CD8-positive, alpha-beta memory T cell (primary cell): ENCODE measurements at places on chromosomes 6 and 20. TPM values are rescaled to one million over a fixed set of nuclear protein-coding genes. Genes with fewer than 3 reads are reported as not detected.
A peak's percentile ranks its signal among the peaks of the same experiment; 100 is the strongest.

- DNase-seq = no peak
Observed at GRCh38 chr6:66849843-66850242, 1142.8 kb upstream of the EYS start.

GRCh38 chr6:82396964-82397751 is 33.5 kb downstream of the TPBG start:
- DNase-seq = no peak

DNA sequence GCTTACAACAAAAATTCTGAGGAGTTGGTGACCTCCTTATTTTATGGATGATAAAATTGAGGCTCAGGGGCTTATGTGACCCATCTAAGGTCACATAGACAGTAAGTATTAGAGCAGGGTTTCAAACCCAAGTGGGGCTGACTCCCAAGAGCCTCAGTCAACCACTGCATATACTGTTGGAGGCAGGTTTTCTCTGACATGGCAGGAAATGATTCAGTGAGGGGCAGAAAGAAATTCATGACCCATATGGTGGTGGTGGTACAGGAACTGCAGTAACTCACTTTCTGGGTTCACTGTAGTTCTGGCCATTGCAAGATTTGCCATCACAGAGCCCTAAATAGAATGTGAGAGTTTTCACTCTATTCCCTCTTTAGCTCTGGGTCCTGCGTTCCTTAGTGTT is 132.0 kb upstream of the ENPP5 start:
- DNase-seq = no peak

- DNase-seq = no peak
Observed at GRCh38 chr6:11522812-11523605, 14.5 kb upstream of the TMEM170B start.

- DNase-seq = no peak
Observed at GRCh38 chr6:167758309-167759023, 68.2 kb upstream of the AFDN start.

GRCh38 chr20:61112515-61112914 is 139.5 kb upstream of the CDH4 start:
- no peak for DNase-seq

DNA sequence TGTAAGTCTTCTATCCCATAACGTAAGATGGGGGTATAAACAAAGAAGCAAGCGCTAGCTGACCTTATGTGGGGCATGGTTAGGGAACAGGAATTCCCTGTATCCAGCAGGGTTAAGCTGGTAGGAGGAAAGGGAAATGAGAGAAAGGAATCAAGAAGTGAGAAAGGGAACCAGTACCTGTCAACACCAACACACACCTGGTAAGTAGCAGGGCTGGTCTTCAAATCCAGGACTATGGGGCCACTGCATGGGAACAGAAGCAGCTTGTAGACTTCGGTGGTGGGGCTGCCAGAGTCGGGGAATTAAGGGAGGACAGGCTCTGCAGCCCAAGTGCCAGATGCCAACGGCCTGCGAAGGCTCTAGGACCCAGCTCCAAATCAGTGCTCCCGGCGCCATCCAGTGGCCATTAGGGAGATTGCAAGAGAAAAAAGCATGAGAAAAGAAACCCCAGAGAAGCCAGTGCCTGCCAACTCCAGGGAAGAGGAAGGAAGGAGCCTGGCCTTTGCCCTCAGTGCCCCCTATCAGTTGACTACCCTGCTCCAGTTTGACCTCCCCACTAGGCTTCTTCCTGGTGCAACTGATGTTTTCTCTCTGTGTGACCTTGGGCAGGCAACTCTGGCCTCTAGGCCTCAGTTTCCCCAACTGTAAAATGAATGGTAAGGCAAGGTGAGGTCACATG is 15.8 kb upstream of the RBPJL start:
- DNase-seq = peak; percentile 44

DNA sequence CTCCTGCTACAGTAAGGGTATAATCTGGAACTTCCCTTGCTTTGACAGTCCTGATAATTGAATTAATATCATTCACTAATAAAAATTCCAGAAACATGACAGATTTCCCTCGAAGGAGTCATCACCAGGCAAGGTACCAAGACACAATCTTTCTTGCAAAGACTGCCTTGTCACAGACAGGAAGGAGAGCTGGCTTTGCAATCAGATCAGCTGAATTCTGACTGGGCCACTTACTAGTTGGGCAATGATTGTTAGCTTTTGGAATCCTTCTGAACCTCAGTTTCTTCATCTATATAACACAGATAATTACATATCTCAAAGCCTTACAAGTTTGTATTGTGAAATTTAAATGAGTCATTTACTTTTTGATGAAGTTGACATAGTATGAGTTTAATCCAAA is 344.2 kb downstream of the RFPL4B start:
- DNase-seq = no peak

- no peak for DNase-seq
Observed at GRCh38 chr6:24431045-24431451, 28.3 kb downstream of the MRS2 start.

GRCh38 chr6:127538750-127539264 is 19.7 kb upstream of the MTCL3 start:
- DNase-seq = no peak

GRCh38 chr20:7264137-7264536 is 496.7 kb downstream of the BMP2 start:
- no peak for DNase-seq

Gene RNF5
- polyA plus RNA-seq = 110 TPM

Gene ITPR3
- 7.9 TPM for polyA plus RNA-seq

Gene COL9A3
- polyA plus RNA-seq = not detected

Gene KHDC1
- polyA plus RNA-seq = 2.4 TPM

Gene TJAP1
- polyA plus RNA-seq = 11.8 TPM

Gene PLCB1
- 8.8 TPM for polyA plus RNA-seq

Gene SRSF12
- 0.23 TPM for polyA plus RNA-seq

Gene C6orf52
- not detected for polyA plus RNA-seq

Gene BNIP5
- polyA plus RNA-seq = not detected

Gene CAP2
- polyA plus RNA-seq = 1.0 TPM
